ENCODE measurements at places on chromosomes 5 and 9.

DNA sequence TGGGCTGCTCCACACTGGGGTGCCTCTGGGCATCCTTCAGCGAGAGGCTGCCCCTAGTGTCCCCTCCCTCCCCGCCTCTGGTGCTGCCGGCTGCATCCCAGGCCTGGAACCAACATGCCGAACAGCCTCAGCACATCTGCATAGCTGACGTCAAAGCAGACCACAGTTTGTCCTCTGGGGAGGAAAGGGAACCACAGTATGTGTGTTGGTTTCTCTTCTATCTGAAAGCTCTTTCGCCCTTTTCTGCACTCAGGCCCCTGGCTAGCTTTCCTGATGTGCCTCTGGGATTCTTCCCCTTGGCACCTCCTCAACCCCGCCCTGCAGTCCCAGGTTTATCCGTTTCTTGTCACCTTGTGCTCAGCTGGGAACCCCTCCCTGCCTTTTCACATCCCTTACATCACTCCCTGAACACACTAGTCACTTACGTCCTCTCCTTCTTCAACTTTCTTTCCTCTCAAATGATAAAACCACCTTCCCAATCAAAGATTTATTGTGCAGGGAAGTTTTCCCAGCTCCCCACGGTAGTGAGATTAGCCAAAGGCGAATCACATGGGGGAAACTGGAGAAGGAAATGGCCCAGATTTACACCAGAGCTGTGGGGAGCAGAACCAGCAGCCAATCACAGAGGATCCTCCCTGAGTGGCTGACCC lies 35.5 kb upstream of the B4GALT1 start:
- no peak for DNase-seq

DNA sequence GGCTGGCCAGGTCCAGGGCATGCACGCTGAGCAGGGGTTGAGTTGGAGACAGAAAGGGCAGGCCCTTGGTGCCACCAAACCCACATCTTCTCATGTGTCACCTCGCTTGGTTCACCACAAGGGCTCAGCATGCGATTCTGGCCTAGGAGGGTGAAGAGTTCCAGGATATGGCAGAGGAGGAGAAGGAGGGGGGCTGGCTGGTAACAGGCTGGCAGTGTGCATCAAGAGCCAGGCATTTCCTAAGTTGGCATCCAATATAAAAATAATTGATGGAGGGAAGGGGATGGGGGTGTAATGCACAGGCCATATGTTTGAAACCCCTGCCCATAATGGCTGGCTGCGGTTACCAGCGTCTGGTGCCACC lies 255.6 kb downstream of the NFIB start:
- DNase-seq, result no peak

DNA sequence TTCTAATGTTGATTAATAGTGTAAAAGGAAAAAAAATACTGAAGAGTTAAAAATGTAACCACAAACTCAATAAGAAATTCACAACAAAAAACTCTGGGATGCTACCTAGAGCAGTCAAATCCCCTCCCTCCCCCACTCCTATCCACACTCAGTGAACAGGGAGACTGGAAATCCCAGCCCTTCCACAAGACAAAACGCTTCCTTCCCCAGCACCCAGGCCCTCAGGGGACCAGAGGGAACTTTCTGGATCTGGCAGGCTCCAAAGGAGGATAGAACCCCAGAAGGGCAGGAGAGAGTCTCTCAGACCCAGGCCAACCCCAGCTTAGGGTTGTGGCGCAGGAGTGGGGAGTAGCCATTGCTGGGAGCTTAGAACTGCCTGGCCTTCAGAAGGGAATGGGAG lies 55.0 kb downstream of the DCP2 start:
- DNase-seq, result peak; percentile 56

GRCh38 chr5:131260895-131261294 lies 3.0 kb upstream of the CDC42SE2 start:
- DNase-seq, result no peak

- DNase-seq, result no peak
Observed at GRCh38 chr5:115888027-115888426, 46.3 kb downstream of the AP3S1 start.

DNA sequence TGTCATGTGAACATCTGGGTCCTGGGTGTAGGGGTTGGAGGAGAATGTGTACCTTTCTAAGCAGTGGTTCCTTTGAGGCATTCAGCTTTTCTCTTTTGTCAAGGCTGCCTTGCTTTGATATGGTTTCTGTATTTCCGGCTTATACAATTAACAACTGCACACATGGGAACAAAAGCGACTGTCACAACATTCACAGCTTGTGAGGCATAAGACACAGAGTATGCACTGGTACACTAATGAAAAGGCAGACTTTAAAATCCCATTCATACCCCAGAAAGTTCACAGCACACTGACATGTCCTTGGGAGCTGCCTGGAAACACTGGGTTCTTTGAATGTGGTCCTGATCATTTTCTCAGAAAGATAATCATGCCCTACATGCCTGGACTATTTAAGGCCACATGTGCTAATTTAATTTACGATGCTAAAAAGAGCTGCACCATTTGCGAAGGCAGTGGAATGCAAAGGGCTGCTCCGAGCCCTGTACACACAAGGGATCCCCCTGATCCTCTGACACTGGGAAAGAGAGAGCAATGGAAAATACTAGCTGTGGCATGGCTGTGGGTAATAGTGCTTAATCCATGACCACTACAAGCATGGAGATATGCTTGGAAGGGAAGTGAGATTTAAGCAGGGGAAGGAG lies 131.8 kb downstream of the EFNA5 start:
- DNase-seq, result no peak

DNA sequence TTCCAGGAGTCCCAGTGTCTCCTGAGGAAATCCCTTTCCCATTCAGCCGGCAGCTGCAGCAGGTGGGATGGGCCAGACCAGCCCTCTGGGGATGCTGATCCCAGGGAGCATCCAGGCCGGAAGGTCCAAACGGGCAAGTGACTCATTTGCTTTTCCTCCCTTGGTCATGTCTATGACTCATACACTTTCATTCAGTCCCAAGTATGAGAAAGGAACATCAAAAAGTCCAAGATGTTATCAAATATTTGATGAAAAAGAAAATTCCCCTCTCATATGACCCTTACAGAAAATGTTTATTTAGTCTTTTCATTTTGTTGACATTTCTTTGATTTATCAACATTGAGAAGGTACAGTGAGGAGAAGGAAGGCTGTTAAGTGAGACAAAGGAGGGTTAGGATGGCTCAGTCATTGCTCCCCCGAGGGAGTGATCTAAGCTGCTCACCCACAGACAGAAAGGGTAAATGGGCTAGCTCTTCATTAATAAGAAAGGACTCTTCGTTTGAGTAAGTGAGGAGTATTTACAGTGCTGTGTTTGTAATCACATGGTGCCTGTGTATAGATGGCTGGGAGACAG lies 117.6 kb upstream of the ANKRD55 start:
- peak; percentile 80 for DNase-seq

- no peak for DNase-seq
Observed at GRCh38 chr9:101375546-101375945, 9.3 kb downstream of the BAAT start.

GRCh38 chr9:78694974-78695373 lies 398.0 kb downstream of the PSAT1 start:
- no peak for DNase-seq

GRCh38 chr9:96136992-96137670 lies 164.8 kb downstream of the HSD17B3 start:
- peak; percentile 81 for DNase-seq

DNA sequence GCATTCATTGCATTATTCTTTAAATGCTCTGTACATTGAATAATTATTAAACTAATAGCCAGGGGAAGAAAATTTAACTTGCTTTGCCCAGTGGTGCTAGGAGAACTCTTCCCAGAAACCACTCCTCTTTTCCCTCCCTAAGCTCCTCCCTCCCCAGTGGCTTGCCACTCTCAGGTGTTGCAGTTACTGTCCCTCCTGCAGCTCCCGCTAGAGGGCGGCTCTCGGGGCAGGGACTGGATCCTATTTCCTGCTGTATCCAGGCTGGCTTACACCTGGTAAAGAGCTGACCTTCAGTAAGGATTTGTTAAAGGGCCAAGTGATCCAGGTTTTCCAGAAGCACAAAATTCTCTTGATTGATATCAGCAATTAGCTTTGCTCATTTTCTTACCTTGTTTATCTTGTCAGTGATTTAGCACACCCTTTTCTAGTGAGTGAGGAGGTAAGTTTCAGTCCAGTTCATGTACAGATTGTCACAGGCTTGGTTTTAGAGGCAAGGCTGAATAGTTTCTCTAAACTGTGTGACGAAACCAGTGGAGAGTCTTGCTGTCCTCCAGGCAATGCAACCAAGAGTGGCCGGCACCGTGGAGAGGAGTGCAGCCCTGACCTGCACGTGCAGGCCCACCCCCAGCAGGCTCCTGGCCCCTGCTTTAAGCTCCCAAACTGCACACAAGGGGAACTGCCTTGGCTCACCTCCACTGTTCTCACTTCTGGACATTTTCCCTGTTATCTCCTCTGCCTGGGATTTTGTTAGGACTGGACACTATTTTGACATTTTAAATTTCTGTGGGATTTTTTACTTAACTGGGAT lies 423.8 kb downstream of the SPOCK1 start:
- DNase-seq, result peak; percentile 87

GRCh38 chr9:83198371-83198770 lies 135.4 kb upstream of the RASEF start:
- DNase-seq, result no peak

GRCh38 chr5:73899916-73900315 lies 273.9 kb downstream of the ARHGEF28 start:
- DNase-seq, result no peak

GRCh38 chr5:115657881-115658233 lies 32.0 kb upstream of the TMED7 start:
- no peak for DNase-seq

DNA sequence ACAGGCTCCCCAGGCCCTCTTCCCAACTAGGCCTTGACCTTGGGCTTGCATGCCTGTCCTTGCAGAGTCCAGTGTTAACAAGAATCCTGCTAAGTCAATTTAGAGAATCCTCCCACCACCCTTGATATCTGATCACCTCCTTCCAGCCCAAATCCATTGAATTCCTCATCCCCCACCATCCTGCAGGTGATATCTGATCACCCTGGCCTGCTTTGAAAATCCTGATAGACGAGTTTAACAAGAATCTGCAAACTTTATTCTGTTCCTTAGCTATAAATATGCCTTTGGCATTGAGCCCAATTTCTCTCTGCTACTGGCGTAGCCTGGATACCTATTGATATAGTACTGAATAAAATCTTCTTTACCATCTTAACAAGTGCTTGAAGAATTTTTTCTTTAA lies 125.5 kb downstream of the DIRAS2 start:
- DNase-seq, result peak; percentile 47

DNA sequence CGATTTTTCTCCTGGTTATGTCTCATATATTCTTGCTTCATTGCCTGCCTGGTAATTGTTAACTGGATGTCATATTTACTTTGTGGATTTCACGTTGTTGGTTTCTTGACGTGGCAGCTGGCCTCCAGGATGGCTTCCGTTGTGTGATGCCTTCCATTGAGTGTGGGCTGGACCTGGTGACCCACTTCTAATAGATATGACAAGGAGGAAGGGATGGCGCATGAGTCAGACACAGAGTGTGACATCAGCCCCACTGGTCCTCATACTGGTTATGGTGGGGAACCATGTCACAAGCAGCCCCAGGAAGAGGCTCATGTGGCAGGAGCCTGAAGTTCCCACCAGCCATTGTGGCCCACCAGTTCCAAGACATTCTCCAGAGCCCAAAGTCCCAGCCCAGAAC lies 6.4 kb upstream of the PAEP start:
- no peak for DNase-seq

- DNase-seq, result peak; percentile 93
Observed at GRCh38 chr9:113056191-113057106, at the start of gene ZFP37. ZFP37 (minus strand) TSS chr9:113056724; CDS start chr9:113056688, 36 bp downstream.

DNA sequence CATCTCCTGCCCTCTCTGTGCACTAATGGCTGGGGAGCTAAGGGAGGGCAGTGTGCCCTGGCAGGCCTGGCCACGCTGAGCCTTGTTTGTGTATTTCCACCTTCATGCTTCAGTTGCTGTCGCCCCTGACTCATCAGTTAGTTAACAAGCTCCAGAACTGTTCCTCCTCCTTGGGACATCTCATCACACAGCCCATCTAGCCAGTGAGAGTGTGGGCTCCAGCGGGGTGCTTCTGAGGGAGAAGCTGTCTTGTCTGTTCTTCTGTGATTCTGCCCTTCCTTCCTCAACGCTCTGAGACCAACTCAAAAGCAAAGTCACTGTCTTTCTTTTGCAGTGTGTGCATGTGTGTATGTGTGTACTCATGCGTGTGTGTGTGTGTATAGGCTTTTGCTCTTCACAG lies 58.3 kb upstream of the CPEB4 start:
- peak; percentile 6 for DNase-seq

- DNase-seq, result no peak
Observed at GRCh38 chr5:139120521-139120920, 77.6 kb downstream of the SIL1 start.

DNA sequence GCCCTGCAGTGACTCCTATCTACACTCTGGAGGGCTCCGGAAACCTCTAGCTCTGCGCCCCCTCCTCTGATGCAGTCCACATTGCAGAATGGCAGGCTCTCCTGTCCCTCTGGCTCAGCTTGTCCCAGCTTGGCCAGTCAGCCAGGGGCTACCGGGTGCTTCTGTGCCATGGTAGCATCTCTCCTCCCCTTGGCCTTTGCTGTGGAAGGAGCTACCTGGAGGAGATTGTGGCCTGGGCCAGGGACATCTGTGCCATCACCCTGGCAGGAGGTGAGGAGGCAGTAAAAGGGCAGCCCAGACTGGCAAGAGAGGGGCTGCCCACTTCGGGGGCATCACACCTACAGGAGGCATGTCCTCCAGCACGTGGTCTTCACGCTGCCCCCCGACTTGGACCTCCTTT lies 38.1 kb upstream of the FCN1 start:
- no peak for DNase-seq

GRCh38 chr5:87313216-87313615 lies 45.5 kb downstream of the RASA1 start:
- DNase-seq, result no peak

GRCh38 chr5:174236070-174236469 lies 190.6 kb downstream of the NSG2 start:
- no peak for DNase-seq

- DNase-seq, result no peak
Observed at GRCh38 chr5:146301626-146302025, 37.0 kb upstream of the POU4F3 start.

DNA sequence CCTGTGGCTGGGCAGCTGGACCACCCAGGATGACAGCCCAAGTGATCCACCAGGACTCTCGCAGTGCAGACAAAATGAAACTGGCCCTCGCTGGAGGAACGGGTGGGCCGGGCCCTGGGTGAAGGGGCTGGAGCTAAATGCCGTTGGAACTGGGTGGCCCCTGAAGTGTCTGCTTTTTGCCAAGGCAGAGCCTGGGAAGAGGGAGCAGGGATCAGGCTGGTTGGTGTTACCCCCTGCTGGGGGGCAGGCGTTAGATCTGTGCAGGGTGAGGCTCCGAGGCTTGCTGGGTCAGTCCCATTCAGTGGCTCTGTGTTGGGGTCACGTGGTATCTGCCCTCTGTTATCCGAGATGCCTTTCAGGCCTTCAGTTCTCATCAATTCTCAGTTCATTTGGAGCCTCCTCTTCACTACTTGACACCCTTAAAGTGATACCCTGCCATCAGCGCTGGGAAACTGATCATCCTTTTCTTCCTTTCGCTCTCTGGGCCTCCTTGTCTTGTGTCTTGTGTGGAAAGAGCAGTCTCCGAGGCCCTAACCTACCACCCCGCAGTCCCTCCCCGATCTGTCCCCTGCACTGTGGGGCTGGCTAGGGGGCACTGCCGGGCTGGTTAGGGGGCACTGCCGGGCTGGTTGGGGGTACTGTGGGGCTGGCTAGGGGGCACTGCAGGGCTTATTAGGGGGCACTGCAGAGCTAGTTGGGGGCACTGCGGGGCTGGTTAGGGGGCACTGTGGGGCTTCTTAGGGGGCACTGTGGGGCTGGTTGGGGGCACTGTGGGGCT lies 37.3 kb downstream of the COL5A1 start:
- DNase-seq, result no peak
